ENCODE measurements at places on chromosomes 16 and 17.

- DNase-seq, result no peak
Measured at GRCh38 chr17:64698725-64699124, 36.6 kb upstream of the SMURF2 start.

DNA sequence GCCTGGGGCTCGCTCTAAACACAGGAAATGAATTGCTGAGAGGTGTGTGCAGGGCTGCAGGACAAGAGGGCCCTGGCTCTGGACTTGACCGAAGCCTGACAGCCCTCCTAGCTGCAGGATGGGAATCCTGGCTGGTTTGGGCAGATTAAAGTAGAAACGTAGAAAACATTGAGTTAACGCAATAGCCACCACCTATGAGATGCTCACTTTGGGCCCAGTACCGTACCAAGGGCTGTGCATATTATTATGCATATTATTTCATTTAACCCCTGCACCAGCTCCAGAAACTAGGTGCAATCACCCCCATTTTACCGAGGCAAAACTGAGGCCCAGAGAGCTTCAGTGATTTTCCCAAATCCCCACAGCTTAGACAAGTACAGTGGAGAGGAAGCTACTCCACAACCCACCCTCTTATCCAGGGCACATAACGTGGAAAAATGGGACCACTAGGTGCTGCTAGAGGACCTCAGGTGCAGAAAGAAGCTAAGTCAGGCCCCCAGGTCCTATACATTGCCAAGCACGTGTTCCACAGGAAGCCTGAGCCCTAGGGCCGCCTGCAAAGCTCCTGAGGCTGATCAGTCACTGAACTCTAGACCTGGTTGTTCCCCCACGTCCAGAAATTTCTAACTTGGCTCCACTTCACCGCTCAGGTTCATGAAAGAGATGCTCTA is 79.2 kb downstream of the MYH11 start:
- peak; percentile 66 for DNase-seq

DNA sequence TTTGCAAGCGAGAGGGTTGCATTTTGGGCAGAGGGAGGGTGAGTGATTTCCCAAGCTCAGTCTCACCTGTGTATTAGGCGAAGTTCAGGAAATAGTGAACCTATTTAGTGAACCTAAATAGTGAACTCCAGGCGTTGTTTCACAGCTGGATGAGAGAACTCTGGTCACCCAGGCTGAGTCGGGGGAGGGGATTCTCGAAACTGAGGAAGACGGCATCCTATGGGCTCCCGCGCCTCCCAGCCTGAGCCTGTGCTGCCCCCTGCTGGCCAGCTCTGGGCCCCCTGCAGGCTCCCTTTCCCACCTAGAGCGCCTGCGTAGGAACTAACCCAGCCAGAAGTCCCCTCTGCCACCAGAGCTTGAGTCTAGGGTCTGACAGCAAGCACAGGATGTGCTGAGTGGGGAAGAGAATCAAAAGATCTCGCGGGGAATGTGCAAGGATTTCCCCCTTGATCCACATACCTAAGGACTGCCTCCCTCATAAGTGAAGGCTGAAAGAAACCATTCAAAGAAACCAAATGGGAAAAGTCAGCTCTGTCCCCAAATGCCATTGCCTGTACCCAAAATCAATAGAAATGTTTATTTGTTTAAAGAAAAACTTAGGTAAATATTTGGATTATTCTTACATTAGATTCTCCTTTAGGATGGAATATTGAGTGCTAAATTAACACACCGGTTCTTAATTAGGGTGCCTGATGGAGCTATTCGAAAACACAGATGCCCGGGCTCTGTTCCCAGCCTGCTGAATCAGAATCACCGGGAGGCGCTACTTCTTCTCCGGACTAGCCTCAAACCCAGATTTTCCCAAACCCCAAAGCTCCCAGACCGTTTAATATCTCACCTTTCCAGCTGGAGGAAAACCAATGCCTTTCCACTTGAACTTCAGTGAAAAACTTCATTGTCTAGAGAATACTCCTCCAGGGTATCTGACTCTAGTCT is 14.8 kb upstream of the MARVELD3 start:
- DNase-seq, result peak; percentile 69

- DNase-seq, result no peak
Measured at GRCh38 chr17:37558299-37558698, 50.9 kb downstream of the SYNRG start.

GRCh38 chr16:81567987-81568748 is 123.6 kb downstream of the CMIP start:
- DNase-seq, result peak; percentile 78

- no peak for DNase-seq
Measured at GRCh38 chr17:16909472-16910246, 62.3 kb downstream of the TNFRSF13B start.

DNA sequence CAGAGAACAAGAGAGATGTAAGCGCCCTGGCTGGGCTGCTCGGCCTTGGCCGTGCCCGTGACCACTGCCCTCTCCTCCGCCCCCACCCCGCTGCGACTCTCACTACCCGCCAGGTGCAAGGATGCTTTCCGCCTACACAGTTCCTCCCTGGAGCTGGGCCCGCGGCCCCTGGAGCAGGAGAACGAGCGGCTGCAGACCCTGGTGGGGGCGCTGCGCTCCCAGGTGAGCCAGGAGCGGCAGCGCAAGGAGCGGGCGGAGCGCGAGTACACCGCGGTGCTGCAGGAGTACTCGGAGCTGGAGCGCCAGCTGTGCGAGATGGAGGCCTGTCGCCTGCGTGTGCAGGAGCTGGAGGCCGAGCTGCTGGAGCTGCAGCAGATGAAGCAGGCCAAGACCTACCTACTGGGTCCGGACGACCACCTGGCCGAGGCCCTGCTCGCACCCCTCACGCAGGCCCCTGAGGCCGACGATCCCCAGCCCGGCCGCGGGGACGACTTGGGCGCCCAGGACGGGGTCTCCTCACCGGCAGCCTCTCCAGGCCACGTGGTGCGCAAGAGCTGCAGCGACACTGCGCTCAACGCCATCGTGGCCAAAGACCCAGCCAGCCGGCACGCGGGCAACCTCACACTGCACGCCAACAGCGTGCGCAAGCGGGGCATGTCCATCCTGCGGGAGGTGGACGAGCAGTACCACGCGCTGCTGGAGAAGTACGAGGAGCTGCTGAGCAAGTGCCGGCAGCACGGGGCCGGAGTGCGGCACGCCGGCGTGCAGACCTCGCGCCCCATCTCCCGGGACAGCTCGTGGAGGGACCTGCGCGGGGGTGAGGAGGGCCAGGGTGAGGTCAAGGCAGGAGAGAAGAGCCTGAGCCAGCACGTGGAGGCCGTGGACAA is 9.2 kb upstream of the MRPL58 start:
- no peak for DNase-seq

DNA sequence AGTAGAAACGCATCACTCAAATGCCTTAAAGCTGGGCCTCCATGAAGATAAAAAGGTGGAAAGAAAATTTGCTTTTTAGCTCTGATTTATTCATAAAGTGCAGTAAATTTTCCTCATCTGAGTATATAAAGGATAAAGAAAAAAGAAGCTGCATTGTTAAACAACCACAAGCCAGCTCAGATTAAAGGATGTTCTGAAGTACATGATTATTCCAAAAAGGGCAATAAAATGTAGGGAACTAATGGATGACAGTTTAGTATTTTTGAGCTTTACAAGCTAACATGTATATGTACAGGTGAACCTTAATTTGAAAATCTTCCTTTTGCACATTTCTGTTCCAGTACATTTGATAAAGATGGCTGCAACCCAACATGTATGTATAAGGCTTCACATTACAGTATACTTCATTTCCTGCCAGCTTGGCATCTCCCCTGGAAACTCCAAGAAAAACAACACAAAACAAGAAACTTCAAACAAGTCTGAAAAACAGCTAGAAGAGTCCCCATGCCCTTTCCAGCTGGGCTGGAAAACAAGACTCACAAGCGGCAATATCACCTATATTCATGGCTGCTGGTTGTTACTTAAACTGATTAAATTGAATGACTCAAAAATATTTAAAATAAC is 225.7 kb downstream of the CEP112 start:
- DNase-seq, result no peak

GRCh38 chr16:52925143-52925542 is 127.6 kb downstream of the CHD9NB start:
- DNase-seq, result no peak

DNA sequence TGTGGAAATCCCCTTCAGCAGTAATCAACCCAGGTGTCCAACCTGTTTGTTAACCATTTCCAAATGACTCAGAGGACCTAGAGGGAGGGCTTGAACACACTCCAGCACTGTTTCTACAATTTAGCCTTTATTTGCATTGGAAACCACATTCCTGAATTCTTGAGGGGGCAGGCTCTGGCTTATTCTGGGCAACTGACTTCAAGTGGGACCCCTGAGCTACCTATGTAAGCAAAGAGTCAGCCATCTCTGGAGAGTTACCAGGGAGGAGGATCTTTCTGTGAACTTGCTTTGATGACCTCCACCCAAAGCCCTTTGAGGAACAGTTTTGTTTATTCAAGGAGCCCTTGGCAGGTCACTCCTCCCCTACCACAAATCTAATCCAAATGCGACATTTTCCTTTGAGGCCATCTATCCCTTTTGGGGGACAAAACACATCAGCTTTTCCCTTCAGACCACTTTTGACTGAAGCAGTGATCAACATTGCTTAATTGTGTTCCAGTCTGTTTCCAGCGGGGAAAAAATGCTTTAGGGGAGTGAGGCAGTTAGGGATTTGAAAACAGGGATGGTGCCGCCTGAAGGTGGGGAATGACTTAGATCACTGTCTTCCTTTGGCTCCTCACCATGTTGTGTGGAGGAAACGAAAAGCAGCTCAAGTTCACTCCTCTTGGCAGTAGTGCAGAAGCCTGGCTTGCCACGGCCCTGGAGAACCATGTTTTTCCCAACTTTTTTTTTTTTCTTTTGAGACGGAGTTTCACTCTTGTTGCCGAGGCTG is 46.2 kb downstream of the TUBD1 start:
- DNase-seq, result peak; percentile 99

DNA sequence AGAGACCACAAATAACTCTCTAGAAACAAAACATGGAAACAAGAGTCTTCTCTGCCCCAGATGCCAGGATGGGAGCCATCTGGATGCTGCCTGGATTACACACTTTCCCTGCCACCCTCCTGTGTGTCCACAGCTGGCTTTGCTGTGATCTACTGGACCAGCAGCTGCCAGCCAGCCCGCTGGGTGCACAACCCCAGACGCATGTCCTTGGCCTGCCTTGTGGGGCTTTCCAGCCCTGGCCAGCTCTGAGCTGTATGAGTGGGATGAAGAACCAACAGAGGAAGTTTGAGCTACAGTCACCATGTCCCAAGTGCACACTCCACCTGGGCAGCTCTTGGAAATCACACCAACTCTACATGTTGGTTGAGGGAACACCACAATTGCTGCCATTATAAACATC is 57.0 kb upstream of the TNRC6C start:
- no peak for DNase-seq

DNA sequence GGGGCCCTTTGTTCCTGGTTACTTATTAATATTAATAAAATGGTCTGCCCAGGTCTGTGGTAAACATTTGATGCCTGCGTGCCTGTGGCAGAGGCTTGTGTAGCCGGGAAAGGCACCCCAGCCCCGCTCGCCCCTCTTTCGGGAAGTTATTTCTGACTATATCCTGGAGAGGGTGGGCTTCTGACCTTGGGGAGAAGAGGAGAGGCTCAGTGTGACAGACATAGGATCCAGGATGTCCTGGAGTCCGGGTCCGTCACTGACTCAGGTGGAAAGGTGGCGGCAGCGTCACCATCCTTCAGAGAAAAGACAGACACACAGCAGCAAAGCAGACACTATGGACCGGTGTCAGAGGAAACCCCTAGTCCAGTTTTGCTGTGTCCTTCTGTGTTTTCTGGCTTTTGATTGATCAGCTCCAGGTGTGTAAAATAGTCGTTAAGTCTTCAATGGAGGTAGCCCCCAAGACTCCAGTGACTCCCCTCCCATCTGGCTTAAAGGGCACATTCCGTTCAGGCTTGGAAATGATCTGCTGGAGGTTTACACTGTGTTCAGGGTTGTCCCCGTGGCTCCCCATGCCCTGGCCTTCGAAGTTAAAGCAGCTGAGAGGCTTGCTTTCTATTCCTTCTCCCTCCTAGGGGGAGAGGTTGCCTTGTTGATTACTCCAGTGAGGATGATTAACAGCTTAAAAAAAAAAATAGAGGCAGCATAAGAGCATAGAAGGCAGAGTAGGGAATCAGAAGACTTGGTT is 81.6 kb downstream of the CCDC182 start:
- no peak for DNase-seq

DNA sequence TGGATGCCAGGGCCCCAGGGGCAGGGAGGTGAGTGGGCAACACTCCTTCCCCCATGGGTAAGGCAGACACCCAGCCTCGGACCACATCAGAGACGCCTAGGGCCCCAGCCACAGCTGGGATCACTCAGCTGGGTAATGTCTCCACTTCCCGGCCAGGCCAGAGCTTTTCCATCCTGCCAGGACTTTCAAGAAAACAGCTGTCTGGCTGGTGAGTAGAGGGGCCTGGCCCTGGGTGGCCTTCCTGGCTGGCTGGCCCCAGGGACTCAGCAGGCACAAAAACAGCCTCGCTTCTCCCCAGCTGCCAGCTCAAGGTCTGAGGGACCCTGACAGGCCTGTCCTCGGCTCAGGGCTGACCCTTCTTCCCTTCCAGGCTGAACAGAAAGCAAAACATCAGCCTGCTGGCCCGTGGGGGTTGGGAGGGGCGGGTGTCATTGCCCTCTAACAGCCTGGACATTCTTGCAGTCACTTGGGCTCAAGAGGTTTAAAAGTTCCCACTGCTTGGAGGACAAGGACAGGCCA is 45.3 kb upstream of the JPH3 start:
- DNase-seq, result no peak

DNA sequence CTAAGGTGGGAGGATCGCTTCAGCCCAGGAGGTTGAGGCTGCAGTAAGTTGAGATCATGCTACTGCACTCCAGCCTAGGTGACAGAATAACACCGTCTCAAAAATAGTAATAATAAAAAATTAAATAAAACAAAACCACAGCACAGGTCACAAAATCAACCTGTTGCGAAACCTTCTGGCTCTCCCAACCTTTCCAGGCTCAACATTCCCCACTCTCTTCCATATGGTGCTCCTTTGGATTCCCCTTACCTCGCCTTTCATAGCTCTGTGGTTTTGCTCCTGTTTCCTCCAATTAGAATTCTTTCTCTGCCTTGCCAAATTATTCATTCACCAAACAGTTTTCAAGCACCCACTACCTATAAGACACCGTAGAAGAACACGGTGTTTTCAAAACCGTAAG is 4.7 kb downstream of the ZDHHC7 start:
- no peak for DNase-seq

DNA sequence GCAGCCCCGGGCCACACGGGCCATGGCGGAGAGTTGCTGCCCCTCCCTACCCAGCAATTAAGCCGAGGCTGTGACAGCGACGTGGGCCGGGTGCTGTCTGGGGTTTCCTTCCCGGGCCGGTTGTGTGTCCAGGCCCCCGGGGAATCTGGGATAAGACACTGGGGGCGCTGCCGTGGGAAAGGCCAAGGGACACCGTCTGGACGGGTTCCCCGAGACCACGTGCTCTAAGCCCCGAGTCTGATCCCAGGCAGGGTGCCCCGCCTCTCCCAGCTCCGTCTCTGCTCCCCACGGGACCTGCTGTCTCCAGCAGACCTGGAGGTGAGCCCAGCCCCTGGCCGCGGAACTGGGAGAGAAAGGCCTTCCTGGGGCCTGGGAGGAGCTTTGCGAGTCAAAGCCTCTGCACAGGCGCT is 92.2 kb downstream of the IRX3 start:
- DNase-seq, result no peak
